NCI-H1092 (cell line): ENCODE measurements at places on chromosomes 1 and 21.
A peak's percentile ranks its signal among the peaks of the same experiment; 100 is the strongest.

- DNase-seq: no peak
Observed at GRCh38 chr1:33826311-33826710, 37.6 kb upstream of the HMGB4 start.

DNA sequence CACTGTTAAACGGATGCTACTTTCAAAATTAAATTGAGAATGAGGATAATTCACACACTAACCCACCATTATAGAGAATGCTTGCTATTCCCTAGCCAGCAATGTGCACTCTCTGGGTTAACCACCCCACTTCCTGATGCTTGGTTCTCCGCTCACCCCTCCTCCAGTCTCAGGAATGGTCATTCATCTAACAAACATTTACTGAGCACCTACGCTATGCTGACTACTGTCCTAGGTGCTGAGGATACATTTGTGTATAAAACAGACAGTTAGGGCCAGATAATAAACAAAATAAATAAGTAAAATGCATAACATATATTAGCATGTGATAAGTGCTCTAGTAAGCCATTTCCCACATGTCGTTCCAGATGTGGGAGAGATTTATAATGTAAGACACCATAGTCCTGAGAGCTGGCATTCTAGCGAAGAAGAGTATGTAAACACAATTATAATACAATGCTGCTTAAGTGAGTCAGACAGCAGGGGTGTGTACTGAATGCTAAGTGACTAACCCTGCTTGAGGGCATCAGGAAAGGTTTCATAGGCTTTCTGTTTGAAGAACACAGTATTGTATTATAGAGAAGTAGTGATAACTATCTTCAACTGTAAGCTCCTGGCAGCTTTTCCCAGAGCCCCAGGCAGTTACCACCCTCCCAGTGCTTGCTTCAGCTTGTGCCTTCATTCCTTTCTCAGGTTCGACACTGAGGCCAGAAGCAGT lies 126.7 kb upstream of the CACHD1 start:
- no peak for DNase-seq

DNA sequence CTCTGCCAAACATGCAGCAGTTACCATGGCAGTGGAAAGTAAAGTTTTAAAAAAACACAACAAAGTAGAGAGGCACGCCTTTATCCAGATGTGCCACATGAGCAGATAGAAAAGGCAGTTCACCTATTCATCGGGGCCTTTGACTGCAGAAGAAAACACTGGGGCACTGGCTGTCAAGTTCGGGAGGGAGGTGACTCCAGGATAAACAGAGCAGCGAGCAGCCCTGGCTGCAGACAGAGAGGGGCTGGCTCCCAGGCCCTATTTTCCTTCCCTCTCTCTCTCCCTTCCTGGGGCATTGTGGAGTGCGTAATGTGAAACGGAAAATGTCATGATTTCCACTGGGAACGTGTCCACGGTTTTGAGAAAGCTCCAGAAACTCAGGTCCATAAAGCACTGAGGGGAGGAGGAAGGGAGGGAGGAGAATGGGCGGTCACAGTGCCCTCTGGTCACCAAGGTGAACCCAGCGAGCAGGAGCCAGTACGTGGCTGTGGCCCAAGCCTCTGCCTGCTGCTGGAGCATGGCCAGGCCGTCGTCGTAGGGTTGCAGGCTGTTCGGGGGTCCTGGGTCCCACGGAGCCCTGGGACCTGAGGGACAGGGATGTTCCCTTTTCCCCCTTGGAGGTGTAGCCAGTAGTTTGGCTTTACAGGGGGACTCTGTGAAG lies 114.7 kb upstream of the IRF2BP2 start:
- DNase-seq: peak; percentile 99

DNA sequence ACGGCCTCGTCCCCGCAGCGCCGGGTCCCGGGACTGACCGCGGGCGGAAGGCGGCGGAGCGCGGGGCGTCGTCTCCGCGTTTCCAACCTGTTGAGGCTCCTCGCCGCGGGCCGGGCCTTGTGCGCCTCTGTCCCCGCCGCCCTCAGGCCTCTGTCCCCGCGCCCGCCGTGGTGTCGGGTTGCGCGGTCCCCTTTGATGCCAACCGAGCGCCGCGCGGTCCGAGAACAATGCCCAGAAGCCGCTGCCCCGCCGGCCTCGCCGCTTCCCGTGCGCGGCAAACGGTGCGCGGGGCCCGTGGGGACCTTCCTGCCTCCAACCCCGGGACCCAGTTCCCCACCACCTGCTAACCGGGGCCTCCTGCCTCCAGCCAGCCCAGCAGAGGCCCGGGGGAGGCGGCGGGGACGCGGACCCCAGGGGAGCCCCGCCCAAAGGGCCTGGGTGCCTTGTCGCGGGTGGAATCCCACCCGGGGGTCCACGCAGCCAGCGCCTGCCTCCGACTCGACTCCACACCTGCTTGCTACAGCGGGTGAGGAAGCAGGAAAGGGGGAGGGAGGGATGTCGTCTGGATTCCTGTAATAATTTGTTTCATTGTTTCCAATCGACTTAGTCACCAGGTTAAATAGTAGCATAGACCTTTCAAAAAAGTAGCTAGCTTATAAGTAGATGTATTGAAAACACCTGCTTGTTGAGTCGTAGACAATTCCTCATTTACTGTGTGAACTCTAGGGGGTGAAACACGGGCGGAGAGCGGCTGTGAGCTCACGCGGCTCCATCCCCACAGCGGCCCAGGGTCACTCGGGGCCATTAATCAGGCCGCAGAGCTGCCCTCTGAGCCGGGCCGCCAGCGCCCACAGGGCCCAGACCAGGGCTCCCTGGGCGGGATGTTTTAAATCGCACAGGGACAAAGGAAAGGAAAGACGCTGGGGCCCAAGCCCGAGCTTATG lies 1.1 kb downstream of the COL18A1 start:
- DNase-seq: no peak

DNA sequence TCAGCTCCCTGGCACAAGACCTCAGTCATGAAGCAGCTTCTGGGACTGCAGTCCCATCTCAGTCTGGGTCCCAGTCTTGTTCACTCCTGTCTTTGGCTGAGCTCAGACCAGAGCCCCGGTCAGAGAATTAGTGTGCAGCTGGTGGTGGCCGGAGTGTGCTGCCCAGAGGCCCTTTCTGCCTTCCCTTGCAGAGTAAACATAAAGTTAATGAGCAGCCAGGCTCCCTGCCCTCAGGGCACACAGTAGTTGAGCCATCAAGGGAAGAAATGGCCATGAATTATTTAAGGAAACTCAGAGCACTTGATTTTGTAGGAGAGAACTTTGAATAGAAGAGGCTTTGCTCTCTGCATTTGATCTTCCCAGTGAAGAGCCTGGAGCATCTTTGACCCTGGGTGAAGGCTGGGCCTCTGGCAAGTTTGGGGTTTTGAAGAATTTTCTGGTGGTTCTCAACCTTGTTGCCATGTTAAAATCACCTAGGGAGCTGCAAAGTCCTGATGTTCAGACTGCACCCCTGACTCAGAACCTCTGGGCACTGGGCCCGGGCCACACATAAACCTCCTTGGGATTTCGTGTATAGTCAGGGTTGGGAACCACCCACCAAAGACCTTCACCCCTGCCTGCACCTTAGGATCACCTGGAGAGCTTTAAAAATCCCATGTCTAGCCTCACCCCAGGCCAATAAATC lies 26.4 kb upstream of the SELENON start:
- no peak for DNase-seq
